ENCODE measurements at places on chromosomes 13 and 19. TPM values are rescaled to one million over a fixed set of nuclear protein-coding genes. Genes with fewer than 3 reads are reported as not detected.

- no peaks in the 10 kb centered on the region for H3K4me1 ChIP-seq
- no peaks in the 10 kb centered on the region for H3K27me3 ChIP-seq
- H3K4me3 ChIP-seq = no peak overlapping the region
- no peak for DNase-seq
Observed at GRCh38 chr13:98004107-98004506, 50.6 kb downstream of the IPO5 start.

Gene ZNF547
- 7.8 TPM for total RNA-seq

Gene NXNL1
- total RNA-seq = not detected

GRCh38 chr13:21501686-21502085 is 42.6 kb upstream of the ZDHHC20 start:
- H3K27me3 ChIP-seq = no peaks in the 10 kb centered on the region
- DNase-seq = no peak

GRCh38 chr19:41424335-41425173 is 2.6 kb downstream of the B3GNT8 start:
- H3K4me1 ChIP-seq = peaks cover 19% of the 10 kb centered on the region
- peak overlapping the region; percentile 70 for H3K27ac ChIP-seq
- peak overlapping the region; percentile 39 for H3K4me3 ChIP-seq
- H3K36me3 ChIP-seq = peaks cover 28% of the 10 kb centered on the region

- no peak overlapping the region for H3K27ac ChIP-seq
- no peak for DNase-seq
- no peaks in the 10 kb centered on the region for H3K27me3 ChIP-seq
- H3K4me3 ChIP-seq = no peak overlapping the region
Observed at GRCh38 chr19:13781547-13781946, 7.3 kb downstream of the C19orf53 start.

GRCh38 chr19:602391-603301 is 13.0 kb downstream of the HCN2 start:
- H3K36me3 ChIP-seq = no peaks in the 10 kb centered on the region
- no peak overlapping the region for H3K27ac ChIP-seq
- H3K4me1 ChIP-seq = peaks cover 8% of the 10 kb centered on the region
- no peaks in the 10 kb centered on the region for H3K27me3 ChIP-seq
- no peak for DNase-seq

- H3K27me3 ChIP-seq = no peaks in the 10 kb centered on the region
- H3K27ac ChIP-seq = peak overlapping the region; percentile 89
- peaks cover 18% of the 10 kb centered on the region for H3K4me1 ChIP-seq
Observed at GRCh38 chr13:79522583-79522982, 41.6 kb downstream of the NDFIP2 start.

DNA sequence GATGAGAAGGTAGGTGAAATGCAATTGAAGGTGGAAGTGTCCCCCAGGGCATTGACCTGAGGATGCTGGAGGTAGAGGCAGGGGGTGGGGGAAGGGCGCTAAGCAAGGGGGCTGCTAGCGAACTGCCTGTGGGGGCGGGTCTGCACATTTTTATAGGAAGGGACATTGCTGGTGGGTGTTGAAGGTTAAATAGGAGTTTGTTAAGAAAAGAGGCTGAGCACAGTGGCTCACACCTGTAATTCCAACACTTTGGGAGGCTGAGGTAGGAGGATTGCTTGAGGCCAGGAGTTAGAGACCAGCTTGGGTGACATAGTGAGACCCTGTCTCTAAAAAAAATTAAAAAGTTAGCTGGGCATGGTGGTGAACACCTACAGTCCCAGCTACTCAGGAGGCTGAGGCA is 5.5 kb upstream of the ACP4 start:
- no peak for DNase-seq
- peaks cover 12% of the 10 kb centered on the region for H3K27me3 ChIP-seq
- no peak overlapping the region for H3K4me3 ChIP-seq
- no peak overlapping the region for H3K27ac ChIP-seq

DNA sequence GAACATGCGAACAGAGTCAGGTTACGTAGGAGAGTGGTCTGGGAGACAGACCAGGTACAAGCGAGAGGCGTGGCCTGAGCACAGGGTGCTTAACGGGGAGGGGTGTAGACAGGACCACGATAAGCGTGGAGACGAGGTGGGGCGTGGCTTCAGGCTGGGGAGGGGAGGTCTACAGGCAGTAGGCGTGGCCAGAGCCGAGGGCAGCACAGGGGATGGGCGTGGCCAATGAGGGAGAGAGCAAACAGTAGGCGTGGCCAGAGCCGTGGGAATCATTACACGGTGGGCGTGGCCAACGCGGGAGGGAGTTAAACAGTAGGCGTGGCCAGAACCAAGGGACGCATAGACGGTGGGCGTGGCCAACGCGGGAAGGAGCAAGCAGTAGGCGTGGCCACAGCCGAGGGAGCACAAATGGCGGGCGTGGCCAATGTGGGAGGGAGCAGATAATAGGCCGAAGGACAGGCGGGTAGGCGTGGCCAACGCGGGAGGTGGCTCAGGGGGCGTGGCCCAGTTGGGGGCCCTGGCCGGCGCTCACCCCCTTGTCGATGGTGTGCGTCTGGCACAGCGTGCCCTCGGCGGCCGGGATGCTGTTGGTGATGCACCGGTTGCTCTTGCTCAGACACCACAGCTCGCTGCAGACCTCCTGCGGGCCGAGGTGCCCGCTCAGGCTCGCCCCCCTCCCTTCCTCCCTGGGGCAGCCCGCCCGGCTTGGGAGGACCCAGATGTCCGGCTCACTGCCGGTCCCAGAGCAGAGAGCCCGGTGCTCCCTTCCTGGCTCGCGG is 15.2 kb upstream of the MYO1F start:
- H3K27ac ChIP-seq = peak overlapping the region; percentile 10
- H3K36me3 ChIP-seq = peaks cover 11% of the 10 kb centered on the region
- DNase-seq = peak; percentile 85
- peak overlapping the region; percentile 77 for H3K4me3 ChIP-seq

- H3K4me1 ChIP-seq = peaks cover 11% of the 10 kb centered on the region
- H3K27ac ChIP-seq = no peak overlapping the region
- no peaks in the 10 kb centered on the region for H3K36me3 ChIP-seq
- DNase-seq = no peak
Observed at GRCh38 chr13:77507931-77508776, 27.4 kb upstream of the SCEL start.

GRCh38 chr13:97019236-97019635 is 25.0 kb upstream of the OXGR1 start:
- no peak overlapping the region for H3K27ac ChIP-seq
- no peaks in the 10 kb centered on the region for H3K36me3 ChIP-seq
- H3K4me1 ChIP-seq = peaks cover 3% of the 10 kb centered on the region
- H3K27me3 ChIP-seq = peaks cover 28% of the 10 kb centered on the region

DNA sequence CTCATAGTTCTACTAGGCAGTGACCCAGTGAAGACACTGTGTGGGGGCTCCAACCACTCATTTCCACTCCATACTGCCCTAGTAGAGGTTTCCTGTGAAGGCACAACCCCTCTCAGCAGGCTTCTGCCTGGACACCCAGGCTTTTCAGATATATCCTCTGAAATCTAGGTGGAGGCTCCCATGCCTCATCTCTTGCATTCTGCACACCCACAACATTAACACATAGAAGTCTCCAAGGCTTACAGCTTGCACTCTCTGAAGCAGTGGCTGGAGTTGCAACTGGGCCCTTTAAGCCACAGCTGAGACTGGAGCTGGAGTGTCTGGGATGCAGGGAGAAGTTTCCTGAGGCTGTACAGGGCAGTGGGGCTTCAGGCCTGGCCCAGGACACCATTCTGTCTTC is 347.7 kb upstream of the SPRY2 start:
- no peak for DNase-seq
- no peaks in the 10 kb centered on the region for H3K4me1 ChIP-seq
- no peaks in the 10 kb centered on the region for H3K36me3 ChIP-seq

DNA sequence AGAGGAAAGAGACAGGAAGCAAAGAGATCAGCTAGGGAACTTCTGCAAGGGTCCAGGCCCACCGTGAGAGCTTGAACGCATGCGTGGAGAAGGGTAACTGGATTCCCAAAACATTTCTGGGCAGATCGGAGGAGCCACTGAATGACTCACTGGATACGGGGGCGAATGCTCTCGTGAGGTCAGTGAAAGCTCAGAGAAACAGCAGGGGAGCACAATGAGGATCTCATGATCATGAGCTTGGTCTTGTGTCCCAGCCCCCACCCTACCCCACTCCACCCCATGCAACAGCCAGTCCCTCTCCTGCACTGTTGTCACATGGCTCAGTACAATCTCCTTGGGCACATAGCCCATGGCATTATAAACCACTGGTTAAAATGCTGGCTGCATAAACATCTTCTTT is 40.6 kb downstream of the DCLK1 start:
- no peaks in the 10 kb centered on the region for H3K27me3 ChIP-seq
- DNase-seq = no peak
- H3K27ac ChIP-seq = no peak overlapping the region
- H3K4me1 ChIP-seq = no peaks in the 10 kb centered on the region

DNA sequence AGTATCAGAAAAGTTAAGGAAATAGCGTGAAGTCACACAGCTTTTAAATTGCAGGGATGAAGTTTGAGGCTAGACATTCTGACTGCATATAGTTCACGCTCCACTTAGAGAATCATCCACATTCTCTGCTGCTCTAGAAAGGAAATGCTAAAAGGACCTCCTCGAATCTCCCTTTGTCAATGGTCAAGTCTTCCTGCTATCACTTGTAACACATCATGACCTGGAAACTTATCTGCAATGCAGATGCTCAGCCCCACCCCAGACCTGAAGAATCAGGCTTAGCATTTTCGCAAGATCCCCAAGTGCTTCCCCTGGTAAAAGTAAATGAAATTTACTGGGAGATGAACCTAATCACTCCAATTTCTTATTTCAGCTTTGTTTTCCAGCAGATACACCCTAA is 372.1 kb downstream of the LIG4 start:
- no peak overlapping the region for H3K27ac ChIP-seq
- H3K27me3 ChIP-seq = no peaks in the 10 kb centered on the region
- no peaks in the 10 kb centered on the region for H3K36me3 ChIP-seq
- no peak overlapping the region for H3K4me3 ChIP-seq
- DNase-seq = no peak

DNA sequence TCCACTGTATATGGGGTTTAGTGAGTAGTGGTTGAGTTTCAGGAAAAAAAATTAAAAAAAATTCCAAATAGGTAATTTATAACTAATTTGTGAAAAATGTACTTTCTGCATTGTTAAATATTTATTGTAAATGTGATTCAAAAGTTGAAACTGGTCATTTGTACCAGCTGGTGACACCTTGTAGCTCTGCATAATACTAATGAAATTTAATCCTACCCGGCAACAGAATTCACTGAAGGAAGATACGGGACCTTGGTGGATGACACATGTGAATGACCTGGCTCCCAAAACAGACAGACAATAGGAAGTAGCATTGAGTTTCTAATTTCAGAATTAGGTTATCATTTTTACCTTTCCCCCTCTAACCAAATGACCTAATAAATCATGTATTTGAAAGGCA is 73.8 kb downstream of the SLITRK6 start:
- no peak overlapping the region for H3K27ac ChIP-seq
- no peak for DNase-seq
- H3K4me3 ChIP-seq = no peak overlapping the region
- no peaks in the 10 kb centered on the region for H3K27me3 ChIP-seq
- no peaks in the 10 kb centered on the region for H3K36me3 ChIP-seq
- H3K4me1 ChIP-seq = no peaks in the 10 kb centered on the region

- no peaks in the 10 kb centered on the region for H3K27me3 ChIP-seq
- no peaks in the 10 kb centered on the region for H3K36me3 ChIP-seq
Observed at GRCh38 chr19:570251-570686, 2.1 kb upstream of the BSG start.

- no peaks in the 10 kb centered on the region for H3K4me1 ChIP-seq
- H3K27me3 ChIP-seq = peaks cover 6% of the 10 kb centered on the region
- H3K4me3 ChIP-seq = no peak overlapping the region
- no peak overlapping the region for H3K27ac ChIP-seq
- no peak for DNase-seq
- H3K36me3 ChIP-seq = no peaks in the 10 kb centered on the region
Observed at GRCh38 chr19:48036765-48037164, 7.1 kb downstream of the CABP5 start.

DNA sequence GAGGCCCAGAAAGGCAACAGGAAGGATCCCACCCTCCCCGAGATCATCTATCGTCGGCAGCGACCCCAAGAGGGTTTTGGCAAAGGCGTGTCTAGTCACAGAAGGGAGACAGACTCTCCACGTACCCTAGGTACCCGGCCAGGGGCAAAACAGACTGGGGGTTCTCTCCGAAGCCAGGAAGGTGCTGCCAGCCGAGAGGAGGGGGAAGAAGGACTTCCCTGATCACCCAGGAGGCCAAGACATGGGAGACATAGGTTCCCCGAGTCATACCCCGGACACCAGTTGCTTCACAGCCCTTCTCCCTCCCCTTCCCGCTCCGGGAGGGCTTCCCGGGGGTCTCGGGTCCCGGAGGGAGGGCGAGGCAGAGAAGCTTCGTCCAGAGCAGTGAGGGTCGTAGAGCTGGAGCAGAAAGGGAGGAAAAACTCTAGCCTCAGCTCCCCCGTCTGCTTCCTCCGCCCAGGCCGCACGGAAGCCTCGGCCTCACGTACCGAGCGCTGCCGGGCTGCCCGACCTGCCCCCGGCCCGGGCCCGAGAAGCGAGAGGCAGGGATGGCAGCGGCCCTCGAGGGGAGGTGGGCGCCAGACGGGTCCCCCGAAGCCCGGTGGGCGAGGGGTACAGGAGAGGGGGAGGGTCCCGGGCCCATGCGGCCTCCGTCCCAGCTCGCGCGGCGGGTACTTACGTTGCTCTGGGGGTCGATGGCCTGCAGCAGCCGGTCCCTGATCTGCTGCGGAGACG is 644 bp downstream of the MED26 start:
- H3K4me1 ChIP-seq = peaks cover 38% of the 10 kb centered on the region
- DNase-seq = peak; percentile 58
- peak overlapping the region; percentile 95 for H3K27ac ChIP-seq
- H3K27me3 ChIP-seq = no peaks in the 10 kb centered on the region

Gene MEF2B
- total RNA-seq = 5.2 TPM

Gene RNF17
- not detected for total RNA-seq

Gene DPF1
- total RNA-seq = 0.31 TPM

DNA sequence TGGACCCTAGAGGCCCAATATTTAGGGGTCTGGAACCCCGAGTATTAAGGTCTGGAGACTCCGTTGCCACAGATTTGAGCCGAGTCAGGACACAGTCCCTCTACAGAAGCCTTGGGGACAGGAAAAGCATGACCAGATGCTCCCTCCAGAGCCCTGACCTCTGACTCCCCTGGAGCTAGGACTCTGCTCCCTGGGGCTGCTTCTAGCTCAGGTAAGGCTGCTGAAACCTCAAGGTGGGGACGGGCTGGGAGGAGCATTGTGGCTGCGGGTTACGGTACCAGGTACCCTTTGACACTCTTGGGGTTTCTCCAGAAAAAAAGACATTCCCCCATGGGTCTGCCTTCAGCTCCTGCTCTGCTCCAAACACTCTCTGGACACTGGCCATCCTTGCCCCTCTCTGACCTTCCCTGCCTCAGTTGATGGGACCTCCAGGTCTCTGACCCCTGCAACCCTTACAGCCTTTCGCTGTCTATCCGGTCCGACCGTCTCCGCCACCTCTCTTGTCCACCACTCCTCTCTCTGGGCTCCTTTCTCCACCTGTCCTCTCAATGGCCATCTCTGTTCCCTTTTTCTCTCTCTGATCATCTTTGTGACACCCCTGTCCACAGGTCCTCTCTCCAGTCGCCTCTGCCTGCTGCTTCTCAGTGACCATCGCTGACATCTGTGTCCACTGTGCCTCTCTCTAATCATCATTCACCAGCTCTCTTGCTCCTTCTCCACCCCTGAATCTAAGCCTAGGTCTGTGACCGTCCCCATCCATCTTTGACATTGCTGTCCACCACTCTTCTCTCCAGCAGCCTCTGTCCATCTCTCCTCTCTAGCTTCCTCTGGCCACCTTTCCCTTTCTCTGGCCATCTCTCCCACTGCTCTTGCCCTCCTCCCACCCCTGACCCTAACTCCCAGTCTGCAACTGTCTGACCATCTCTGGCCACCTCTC is 1.4 kb downstream of the LRFN3 start:
- no peaks in the 10 kb centered on the region for H3K27me3 ChIP-seq
- peak overlapping the region; percentile 78 for H3K4me3 ChIP-seq
- peaks cover 21% of the 10 kb centered on the region for H3K4me1 ChIP-seq

Gene LILRA1
- total RNA-seq = not detected

Gene HDGFL2
- 58.0 TPM for total RNA-seq
